ENCODE measurements at places on chromosomes 4 and X. TPM values are rescaled to one million over a fixed set of nuclear protein-coding genes. Genes with fewer than 3 reads are reported as not detected.
A peak's percentile ranks its signal among the peaks of the same experiment; 100 is the strongest.

DNA sequence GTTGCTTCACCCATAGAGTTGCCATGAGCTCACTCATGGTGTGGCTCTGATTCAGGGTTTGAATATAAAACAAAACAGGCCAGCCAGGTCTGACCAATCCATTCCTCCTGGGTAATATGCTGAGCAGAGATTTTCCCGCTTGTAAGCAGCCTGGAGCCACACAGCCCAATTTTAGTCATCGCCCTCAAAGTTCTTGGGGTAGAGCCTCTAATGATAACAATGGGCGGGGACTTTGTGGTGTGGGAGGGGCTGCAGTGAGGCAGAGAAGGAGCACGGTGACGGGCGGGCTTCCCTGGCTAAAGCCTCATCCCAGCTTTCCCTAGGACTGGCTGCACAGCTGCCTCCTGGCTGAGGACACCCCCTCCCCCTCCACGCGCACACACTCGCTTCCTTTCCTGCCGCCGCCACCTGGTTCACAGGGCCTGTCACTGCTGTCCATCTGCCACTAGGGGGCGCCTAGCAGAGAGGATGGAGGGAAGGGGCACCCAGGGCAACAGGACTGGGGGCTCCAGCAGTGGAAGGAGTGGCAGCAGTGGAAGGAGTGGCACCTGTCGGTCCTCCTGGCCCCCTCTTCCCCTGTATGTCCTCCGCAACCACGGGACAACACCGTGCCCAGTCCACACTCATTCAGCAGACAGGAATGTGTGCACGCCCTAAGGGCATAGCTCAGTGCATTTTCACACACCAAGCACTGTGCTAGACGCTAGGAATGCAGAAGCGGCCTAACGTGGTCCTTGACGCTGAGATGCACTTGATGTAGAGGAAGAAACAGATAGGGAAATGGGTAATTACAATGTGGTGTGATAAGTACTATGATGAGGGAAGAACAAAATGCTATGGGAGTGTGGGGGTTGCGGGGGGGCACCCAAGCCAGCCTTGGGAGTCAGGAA lies 26.8 kb downstream of the PRPS1 start:
- peak; percentile 84 for DNase-seq

Gene RAB39B
- total RNA-seq, result 6.0 TPM

GRCh38 chrX:132689612-132690563 lies 201.1 kb upstream of the MBNL3 start:
- no peak for DNase-seq

DNA sequence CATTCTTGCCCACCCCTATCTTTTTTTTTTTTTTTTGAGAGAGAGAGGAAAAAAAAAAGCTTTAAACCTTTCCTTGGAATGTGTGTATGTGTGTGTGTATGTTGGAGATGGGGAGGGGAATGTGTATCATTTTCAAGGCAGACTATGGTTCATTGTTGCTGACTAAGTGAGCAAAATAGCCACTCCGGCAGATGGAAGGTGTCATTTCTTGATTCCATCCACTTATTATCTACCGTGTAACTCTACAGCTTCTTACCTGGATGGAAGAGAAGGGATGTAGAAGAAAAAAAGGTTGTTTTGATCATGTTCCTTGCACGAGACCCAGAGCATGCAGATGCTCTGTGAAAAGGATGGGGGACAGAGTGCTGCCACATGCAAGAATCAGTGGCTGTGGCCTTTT lies 5.9 kb upstream of the GK2 start:
- DNase-seq, result no peak

Gene MAGEA9B
- total RNA-seq, result not detected

Gene BEND2
- total RNA-seq, result not detected

DNA sequence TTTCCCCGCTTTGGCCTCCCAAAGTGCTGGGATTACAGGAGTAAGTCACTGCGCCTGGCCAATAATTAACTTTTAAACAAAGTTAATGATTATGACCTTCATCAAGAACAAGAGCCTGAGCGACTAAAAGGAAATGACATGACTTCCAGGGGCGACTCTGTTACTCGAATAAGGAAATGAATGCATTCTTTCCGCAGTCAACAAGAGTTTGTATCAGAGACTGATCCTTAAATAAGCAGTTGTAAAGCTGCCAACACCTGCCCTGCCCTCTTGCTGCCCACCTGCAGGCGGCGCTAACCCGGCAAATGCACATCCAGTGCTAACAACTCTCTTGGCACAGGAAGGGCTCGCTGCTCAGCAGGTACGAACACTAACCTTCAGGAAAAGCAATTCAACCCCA lies 27.3 kb downstream of the WDR1 start:
- DNase-seq, result peak; percentile 38

DNA sequence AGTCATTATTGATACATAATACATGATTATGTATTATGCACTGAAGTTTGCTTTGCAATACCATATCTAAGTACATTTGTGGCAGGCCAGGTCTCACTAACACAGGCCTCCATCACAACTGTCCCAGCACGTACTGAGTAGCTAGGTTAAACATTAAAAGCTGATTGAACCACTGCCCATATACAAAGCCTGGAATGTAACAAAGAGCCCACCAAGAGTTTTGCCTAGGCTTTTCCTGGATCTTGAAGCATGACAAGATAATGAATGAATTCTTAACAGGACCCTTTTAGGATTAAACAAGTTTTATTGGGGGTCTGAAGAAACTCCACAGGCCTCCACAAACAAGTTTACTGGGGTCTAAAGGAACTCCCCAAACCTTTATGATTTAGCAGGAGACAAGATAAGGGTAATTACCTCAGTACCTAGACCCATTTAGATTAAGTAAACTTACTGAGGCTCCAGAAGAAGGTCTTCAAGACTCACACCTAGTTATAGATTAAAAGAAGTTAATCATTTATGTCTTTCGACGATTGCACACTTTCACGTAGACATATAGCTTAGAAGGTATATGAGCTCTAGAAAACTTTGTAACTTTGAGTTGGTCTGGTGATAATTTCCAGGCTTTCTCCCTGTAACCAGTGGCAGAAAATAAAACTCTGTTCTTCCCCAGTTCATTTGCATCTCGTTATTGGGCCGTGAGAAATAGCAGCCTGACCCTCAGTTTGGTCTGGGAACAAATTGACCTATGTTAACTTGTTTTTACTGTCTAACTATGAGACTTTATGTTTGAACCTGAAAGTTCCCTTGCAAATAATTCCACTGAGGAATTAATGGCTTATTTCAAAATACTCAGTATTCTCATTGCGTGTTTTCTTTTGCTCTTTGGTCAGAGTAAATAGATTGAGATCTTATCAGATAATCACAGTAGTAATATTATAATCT lies 84.8 kb downstream of the PHEX start:
- DNase-seq, result no peak

DNA sequence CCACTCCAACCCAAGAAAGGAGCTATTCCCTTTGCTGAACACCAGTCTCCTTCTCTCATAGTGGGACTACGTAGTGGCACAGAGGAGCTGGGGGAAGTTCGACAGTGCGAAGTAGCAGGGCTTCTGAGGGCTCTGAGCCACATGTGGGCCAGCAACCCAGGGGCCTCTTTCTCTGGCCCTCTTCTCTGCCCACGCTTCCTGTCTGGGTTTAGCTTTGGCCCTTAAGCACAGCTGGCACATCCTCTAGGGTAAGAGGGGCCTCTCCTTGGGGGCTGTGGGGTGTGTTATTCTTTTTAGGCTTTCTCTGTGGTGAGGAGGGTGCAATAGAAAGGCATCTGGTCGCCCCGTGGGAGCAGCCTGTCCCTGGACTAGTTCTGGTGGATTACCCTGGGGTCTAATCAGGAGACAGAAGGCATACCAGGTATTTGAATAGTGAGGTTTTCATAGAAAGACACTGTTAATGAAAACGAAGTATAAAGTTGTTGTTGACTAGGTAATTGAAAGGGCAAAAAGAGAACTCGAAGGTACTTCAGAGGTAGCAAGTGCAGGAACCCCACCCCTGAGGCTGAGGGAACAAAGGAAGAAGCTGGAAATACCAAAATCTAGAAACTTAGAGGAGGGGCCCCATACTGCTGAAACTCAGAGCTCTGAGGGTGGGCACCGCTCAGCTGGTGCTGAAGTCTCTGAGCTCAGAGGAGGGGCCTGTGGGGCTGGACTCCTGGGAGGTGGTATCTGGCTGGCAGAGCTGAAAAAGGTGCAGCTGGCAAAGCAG lies 151.9 kb upstream of the RPS6KA3 start:
- no peak for DNase-seq

GRCh38 chr4:5389756-5390310 lies 318.5 kb downstream of the EVC2 start:
- DNase-seq, result no peak

Gene IL13RA2
- total RNA-seq, result 0.54 TPM

GRCh38 chr4:38322714-38323113 lies 341.3 kb upstream of the KLF3 start:
- peak; percentile 93 for DNase-seq

DNA sequence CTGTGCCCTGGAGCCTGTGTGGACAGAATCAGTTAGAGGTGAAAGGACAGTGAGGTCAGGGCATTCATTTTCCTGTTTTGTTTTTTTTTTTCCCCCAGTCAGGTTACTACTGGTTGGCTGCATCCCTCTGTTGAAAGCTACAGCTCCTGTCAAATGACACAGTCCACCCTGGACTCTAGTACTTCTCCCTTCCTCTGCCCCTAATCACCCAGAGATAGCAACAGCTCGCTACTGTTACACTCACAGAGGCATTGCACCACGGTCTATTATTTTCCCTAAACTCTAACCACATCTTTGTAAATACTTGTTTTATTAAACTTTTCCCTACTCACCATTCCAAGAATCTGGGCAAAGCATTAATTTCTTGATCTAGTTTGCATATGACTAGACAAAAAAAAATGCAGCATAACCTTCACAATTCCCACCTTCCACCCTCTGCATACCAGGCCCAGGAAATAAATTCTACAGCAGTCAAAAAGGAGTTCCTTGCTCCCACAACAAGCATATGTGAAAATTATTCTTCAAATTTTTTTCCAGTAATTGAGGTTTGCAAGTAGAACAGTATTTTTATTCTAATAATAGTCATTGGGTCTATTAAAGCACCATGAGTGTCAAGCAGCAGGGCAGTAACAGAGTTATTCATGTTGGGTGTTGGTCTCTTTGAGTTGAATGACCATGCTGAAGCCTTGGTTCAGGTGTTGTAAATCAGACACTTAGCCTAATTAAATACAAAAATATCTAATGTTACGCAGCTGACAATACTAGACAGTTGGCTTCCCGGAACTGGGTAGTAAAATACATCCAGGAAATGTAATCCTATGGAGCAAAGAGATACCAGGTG lies 329.2 kb downstream of the INPP4B start:
- no peak for DNase-seq

GRCh38 chr4:142817442-142817841 lies 28.7 kb downstream of the INPP4B start:
- peak; percentile 93 for DNase-seq

GRCh38 chrX:1870421-1870820 lies 255.6 kb downstream of the ASMT start:
- no peak for DNase-seq

DNA sequence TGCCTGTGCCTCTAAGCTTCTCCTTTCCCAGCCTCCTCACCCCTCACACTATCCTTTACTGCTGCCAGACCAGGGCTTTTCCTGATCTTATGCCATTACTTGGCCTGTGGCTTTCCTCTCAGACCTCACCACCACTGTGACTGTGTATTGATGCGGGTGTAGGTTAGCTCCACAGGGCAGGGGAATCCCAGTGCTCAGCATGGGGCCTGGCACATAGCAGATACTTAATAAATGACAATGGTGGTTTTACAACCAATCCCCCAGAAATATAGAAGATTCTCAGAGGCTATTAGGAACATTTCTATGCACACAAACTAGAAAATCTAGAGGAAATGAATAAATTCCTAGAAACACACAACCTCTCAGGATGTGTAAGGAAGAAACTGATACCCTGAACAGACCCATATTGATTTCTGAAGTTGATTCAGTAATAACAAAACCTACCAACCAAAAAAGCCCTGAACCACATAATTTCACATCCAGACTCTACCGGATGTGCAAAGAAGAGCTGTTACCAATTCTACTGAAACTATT lies 129.6 kb upstream of the QRFPR start:
- no peak for DNase-seq

GRCh38 chr4:26959654-26960047 lies 99.0 kb downstream of the STIM2 start:
- DNase-seq, result no peak

Gene VCX2
- total RNA-seq, result not detected

DNA sequence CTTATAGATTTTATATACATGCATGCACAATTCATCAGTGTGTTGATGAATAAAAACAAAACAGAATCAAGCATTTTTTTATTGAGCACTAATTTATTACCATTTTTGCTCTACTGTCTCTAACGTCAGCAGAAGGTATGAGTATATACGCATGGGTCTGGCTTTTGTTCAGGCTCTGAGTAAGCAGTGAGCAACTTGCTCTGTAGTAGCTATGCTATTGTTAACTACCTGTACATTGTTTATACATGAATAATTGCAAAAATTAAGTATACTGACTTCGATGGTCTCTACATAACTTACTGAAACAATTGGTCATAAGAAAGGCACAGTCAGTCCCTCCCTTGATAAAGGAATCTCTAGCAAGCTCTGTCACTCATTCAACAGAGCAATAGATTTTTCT lies 122.9 kb downstream of the RS1 start:
- DNase-seq, result peak; percentile 8

DNA sequence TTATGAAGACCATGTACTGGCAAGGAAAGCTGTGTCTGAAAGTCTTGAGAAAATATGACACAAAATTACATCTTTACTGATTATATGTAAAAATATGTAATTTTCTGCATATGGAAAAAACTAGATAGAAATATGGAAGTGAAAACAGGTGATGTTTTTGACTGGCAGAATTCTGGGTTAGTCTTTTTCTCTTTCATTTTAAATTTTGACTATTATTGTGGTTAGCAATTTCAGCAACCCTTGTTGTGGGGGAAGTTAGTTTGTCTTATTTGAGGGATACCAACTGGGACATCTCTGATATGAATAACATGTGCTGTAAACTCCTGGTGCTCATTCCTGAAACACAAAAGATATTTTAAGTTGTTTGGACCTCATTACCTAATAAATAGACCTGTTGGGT lies 49.9 kb upstream of the CPEB2 start:
- no peak for DNase-seq

DNA sequence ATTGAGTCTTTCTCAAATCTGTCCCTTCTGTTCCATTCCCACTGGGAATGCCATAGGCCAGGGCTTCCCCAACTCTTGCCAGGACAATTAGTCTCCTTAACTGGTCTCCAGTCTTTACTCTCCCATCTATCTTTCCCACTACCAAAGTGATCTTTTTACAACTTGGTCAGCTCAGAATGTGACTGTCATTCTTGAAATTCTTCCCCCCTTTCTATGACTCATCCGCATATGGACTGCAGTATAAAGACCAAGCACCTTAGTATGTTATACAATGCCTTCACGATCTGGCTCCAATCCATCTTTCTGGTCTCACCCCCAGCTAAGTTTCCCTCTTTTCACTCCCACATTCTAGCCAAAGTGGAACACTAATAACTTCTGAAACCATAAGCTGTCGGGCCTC lies 383.8 kb downstream of the OPHN1 start:
- DNase-seq, result no peak

GRCh38 chr4:149574971-149575370 lies 240.7 kb downstream of the IQCM start:
- DNase-seq, result no peak
